Left kidney (tissue), 8 donors: ENCODE measurements at places on chromosomes 2 and 18. TPM values are rescaled to one million over a fixed set of nuclear protein-coding genes. Genes with fewer than 3 reads are reported as not detected.

Gene CDK5R2
- polyA plus RNA-seq = not detected

Gene SLC4A3
- 7.9 TPM for polyA plus RNA-seq

Gene PLEKHA3
- 30.4 TPM for polyA plus RNA-seq

Gene EFHD1
- 55.4 TPM for polyA plus RNA-seq

GRCh38 chr2:139099721-139100120 lies 319.5 kb upstream of the NXPH2 start:
- no peak for DNase-seq

- DNase-seq = no peak
Observed at GRCh38 chr2:232626584-232626983, 6.8 kb upstream of the EFHD1 start.

DNA sequence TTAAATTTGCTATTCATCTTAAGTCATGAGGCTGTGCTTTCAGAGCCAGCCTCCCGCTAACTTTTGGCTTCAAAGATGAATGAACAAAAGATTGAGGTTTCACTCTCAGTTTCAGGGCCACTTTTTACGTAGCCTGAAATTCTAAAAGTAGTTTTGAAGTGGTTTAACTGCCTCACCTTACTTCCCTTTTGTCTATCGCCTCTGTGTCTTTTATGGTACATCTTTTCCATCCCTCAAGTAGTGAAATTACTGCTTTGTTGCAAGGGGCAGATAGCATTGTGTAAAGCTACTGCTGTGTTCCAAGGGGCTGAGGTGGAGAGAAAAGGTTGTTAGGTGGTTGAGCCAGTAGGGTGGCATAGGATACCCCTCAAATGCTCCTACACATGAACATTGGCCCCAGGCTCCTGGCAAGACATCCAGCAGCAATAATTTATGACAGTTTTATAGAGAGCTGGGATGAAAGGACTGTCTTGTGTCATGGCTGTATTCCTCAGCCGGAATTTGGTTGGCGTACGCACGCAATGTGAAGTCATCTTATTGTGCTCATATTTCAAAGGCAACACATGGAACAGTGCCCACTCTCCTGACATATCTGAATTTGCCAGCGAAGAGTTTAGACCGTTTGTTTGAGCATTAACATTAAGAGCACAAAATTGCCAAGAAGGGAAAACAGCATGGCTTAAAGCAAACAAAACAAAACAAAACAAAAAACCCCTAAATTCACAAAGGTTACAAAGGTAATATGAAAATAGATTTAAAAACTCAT lies 32.2 kb downstream of the QPCT start:
- DNase-seq = no peak

DNA sequence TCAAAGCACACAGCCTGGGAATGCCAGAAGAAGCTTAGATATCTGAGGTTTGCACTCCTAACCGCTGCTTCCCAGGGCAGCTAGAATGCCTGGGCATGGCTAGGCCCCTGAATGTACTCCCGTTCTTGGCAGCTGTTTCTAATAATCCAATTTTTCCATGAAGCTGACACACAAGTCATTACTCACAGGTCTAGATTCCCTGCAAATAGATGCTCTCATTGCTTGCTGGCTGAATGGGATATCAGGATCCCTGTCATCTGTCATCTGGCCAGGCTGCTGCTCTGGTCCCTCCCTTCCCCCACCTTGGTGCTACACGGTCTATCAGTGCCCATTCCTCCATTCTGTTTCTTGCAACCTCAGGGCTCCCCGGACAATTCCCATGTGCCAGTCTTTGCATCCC lies 40.7 kb upstream of the TEX51 start:
- no peak for DNase-seq

- no peak for DNase-seq
Observed at GRCh38 chr18:63799189-63799588, 24.0 kb downstream of the SERPINB7 start.
